Immature natural killer cell (primary cell): ENCODE measurements at places on chromosomes 16 and 17.

- peak; percentile 69 for DNase-seq
Measured at GRCh38 chr17:7383742-7384488, 3.0 kb downstream of the TNK1 start.

GRCh38 chr17:48055531-48056245, 7.5 kb downstream of the NFE2L1 start:
- no peak for DNase-seq

GRCh38 chr17:2227025-2227699, 76.4 kb downstream of the SMG6 start:
- no peak for DNase-seq

DNA sequence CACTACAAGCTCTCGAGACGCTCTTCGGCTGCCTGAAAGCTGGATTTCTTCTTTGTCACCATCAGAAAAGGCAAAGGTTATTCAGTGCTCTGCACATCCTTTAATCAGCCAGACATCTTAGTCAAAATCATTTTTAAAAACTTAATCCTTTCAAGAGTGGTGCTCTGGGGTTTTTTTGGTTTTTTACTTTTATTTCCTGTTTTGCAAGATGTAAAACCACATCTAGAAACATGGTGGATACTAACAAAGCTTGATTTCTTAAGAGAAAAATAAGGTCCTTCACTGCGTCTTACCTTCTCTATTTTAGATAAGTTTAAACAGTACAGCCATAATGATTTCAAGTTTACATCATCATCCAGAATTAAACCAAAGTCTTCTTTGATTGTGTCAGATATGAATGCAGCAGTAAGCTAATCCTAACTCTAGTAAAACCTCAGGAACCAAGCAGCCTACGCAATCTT, 6.3 kb downstream of the ANKRD11 start:
- peak; percentile 70 for DNase-seq

DNA sequence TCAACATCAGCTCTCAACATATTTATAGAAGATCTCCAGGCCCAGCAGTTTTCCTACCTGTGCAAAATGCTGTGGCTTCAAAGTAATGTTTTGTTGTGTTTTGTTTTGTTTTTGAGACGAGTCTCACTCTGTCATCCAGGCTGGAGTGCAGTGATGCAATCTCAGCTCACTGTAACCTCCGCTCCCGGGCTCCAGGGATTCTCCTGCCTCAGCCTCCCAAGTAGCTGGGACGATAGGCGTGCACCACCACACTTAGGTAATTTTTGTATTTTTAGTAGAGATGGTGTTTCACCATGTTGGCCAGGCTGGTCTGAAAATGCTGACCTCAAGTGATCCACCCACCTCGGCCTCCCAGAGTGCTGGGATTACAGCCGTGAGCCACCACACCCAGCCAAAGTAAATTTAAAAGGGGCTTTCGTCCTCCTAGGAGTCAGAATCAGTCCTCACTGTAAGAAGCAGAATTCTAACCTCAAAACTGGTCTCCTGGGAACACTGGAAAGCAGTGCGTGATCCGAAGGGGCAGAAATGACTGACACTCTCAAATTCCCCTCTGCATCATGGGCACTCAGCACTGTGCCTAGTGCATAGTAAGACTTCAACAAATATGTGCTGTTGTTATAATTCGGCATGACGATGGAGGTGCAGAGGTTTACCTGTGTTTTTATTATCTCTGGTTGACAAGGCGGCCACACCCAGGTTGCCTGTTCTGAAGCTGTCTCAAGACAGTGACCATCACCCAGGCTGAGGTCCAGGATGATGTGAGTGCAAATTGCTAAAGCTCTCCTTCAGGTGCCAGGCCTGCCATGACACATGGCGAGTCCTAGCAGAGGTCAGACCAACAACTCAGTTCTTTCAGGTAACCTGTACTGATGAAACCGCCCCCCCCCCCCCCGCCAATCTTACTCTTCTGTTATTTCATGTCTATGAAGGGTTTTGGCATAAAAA, 59.8 kb downstream of the ADCY9 start:
- no peak for DNase-seq

- DNase-seq, result peak; percentile 54
Measured at GRCh38 chr17:41322094-41322902, 6.8 kb upstream of the KRTAP17-1 start.

GRCh38 chr17:17944242-17944641, 28.0 kb downstream of the TOM1L2 start:
- no peak for DNase-seq

GRCh38 chr17:16477255-16477654, 14.7 kb downstream of the LRRC75A start:
- no peak for DNase-seq

GRCh38 chr17:82737967-82738877, 2.8 kb downstream of the FN3K start:
- DNase-seq, result no peak

DNA sequence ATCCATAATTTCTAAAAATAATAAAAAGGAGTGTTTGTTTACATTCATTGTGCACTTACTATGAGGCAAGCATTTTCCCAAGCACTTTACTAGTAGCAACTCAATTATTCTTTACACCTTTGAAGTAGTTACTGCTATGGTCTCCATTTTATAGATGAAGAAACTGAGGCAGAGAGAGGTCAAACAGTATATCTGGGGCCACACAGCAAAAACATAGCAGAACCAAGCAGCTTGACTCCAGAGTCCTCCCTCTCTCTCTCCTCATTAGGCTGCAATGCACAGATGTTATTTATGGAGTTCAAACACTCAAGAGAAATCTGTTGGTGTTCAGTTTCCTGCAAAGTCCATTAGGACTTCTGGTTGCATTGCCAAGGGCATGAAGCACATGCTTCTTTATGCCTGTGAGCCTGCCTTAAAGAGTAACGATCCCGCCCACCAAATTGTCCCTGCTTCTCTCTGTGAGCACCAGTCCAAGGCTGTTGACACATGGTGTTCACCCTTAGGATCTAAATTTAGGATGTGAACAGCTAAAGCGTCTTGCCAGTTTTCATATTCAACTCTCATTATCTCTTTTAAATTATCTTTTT, 44.0 kb downstream of the GPRC5B start:
- DNase-seq, result no peak

GRCh38 chr17:2871720-2872119, 75.5 kb downstream of the RAP1GAP2 start:
- DNase-seq, result no peak

DNA sequence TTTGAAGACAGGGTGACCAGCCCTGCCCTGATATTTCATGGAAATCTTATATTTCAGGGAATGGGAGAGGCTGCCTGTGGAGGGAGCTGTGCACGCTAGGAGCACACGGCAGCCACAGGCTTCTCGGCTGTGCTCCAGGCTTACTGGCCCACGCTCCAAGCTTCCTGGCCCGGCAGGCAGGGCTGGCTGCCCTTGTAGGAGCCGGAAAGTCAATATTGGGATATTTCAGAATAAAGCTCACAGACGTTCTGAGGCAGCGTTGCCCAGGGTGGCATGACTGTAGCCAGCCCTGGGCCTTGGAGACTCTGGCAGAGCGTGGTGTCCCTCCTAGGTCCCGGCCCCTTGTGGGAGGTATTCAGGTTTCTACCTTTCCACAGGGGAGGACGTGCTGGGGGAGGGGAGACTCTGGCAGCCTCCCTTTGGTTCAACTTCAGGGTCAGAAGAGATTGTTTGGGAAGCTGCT, 95.6 kb downstream of the NPIPB11 start:
- no peak for DNase-seq

DNA sequence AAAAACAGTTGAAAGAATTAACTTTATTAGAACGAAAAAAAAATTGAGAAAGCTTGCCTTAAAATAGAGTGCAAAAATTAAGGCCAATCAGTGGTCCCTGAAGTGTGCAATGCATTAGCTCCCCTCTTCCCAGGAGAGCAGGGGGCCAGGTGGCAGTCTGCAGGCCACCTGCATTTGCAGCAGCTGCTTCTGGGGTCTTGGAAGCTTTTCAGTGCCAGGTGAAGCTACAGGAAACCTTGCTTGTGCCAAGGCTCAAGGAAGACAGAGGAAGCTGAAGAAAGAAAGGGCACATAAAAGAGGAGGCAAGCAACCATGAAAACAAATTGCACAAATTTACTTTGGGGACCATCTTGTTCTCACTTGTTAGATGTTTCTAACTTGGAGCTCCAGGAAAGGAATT, 50.5 kb upstream of the MTMR4 start:
- DNase-seq, result no peak

DNA sequence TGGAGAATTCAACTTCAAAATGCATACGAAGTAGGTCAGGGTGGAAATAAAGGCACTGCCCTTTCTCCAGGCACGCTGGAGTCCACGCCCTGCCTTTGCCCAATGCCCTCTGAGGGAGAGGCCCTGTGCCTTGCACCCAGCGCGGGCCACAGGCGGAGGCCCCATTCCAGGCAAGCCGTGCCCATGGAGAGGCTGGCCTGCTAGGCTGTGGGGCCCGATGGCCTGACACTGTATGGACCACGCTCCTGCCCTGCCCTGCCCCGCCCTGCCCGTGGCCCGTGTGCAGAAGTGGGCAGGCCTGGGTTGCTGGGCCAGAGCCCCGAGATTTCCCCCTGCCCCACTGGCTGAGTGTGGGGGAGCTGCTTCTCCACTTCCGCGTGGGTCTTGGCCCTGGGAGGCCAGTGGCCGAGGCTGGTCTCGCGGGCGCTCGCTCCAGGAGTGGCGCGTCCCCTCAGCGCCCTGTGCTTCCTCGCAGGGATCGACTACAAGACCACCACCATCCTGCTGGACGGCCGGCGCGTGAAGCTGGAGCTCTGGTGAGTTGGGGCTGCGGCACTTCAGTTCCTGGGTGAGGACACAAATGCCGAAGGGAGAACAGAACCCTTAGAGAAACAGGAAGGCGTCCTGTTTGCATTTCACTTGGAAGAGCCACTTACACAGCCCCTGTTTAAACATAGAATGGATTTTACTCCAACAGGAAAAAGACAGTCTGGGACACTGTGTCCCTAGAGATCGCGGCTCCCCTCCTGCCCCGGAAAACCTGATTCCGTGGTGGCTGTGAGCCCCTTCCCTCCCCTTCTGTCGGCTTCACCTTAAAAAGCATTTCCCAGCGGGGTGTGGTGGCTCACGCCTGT, 13.8 kb upstream of the WFIKKN1 start:
- no peak for DNase-seq

DNA sequence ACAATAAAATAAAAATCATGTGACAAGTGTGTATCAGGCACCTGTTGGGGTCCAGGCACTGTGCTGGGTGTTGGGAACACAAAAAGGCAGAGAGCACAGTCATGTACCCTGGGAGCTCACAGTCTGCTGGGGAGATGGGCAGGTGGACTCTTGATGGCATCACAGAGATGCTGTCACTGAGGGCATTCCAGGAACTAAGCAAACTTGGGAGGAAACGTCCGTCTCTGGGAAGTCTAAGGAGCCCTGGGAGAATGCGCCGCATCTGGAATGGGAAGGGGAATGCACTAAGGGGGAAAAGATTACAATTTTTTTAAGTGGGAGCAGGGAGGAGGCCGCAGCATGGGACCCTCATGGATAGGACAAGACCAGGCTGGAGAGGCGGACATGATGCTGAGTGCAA, 80.9 kb upstream of the ZNF423 start:
- no peak for DNase-seq

DNA sequence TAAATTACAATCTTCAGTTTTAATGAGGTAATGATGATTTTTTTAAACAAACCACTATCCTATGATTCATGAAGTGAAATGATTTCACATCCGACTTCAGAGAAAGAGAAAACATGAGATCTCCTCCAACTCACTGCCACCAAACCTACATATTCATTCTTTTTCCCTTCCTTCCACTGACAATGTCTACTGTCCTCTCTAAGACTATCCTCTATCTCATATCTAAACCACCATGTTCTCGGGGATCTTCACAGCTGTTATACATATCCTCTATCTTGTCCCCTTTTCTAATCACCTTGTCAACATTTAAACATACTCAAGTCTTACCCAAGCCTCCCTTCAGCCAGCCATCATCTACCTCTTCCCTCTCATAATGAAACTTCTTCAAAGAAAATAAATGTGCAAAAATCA, 53.5 kb downstream of the SMURF2 start:
- no peak for DNase-seq

DNA sequence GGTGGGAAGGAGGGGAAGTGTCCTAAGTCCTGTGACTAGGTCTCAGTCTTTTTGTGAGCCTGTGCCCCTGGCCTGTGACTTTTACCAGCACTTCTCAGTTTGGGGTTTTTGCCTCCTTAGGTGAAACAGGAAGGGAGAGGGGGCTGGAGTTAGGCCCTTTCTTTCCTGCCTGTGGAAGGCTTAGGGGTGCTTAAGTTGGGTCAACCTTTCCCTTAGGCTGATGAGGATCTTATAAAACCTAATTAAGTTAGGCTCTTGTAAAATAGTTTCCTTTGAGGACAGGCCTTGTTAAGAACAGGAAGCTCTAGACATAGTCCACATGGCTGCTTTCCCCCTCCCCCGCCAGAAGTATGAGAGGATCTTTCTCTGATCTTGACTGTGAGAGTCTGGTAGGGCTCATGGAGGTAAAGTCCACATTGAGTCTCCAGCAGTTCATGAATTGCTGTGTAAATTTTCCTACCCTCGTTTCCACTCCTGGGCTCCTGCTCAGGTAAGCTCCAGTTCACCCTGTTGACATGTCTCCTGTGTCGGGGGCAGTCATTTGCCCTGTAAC, 17.0 kb upstream of the DNASE1 start:
- DNase-seq, result no peak

DNA sequence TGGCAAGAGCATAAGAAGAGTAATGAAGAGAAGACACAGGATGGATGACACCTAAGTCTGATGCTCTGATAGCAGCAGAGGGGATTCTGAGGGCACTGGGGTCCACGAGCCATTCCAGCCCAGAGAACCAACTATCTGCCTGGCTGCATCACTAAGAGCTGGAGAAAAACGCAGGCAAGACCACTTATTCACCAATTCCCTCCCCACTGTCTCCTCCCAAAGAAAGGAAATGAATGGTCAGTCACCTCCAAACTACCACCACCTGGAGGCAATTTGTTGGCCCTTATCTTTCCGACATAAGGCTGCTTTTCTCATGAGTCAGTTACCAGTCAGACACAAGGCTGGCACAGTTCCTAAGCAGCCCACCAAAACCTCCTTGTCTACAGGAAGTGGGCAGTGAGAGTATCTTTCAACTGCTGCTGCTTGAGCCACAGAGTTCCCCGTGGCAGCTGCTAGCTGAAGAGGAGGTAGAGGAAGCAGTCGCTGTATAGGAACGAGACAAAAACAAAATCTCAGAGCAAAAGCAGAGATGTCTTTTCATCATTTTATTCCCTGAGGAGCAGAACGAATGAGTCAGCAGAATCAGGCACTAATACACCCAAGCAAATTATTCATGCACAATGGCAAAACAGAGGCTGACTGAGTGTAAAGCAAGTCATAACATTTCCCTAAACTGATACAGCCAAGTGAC, 111.1 kb downstream of the SMG6 start:
- DNase-seq, result peak; percentile 75

DNA sequence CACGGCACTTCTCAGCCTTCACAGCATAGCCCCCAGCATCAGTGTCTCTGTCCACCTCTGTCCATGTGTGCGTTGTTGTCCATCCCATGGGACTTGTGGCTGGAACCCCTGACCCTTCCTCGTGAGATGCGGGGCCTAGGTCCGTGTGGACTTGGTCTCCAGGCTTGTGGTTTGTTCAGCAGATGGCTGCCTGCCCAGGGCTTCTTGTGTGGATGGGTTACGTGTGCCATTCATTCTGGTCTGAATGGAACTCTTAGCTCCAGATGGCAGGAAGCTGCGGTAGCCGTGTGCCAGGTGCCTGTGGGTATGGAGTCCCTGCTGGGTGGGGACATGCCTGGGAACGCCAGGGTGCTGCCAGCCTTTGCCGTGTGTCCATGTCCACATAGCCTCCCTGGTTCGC, 31.7 kb upstream of the NUDT16L1 start:
- DNase-seq, result no peak

GRCh38 chr17:9763643-9764042, 27.7 kb downstream of the DHRS7C start:
- no peak for DNase-seq
